ENCODE measurements at places on chromosomes 5 and 9. TPM values are rescaled to one million over a fixed set of nuclear protein-coding genes. Genes with fewer than 3 reads are reported as not detected.

GRCh38 chr9:76366275-76366674 is 28.0 kb downstream of the RFK start:
- no peak overlapping the region for H3K4me3 ChIP-seq
- H3K27me3 ChIP-seq: no peaks in the 10 kb centered on the region
- peaks cover 9% of the 10 kb centered on the region for H3K4me1 ChIP-seq

GRCh38 chr9:130142056-130142455 is 30.1 kb upstream of the NCS1 start:
- ATAC-seq: no peak
- H3K27ac ChIP-seq: no peak overlapping the region
- H3K27me3 ChIP-seq: no peaks in the 10 kb centered on the region
- no peak overlapping the region for H3K4me3 ChIP-seq
- no peaks in the 10 kb centered on the region for H3K4me1 ChIP-seq

DNA sequence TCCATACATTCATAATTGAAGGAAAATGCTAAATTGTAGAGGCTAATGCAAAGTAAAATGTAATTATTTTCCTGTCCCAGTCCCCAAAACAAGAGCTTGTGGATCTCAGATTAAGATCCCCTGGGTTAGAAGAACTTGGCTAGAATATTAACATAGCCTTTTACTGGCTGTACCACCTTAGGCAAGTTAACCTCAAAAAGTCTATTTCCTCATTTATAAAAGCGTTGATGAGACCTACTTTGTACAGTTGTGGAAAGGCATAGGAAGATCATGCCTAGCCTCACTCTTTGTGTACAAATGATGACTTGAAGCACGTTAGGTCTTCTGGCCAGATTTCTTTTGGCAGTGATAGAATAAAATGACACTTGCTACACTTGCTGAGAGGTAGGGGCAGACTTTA is 97.2 kb downstream of the F2RL2 start:
- H3K27me3 ChIP-seq: no peaks in the 10 kb centered on the region
- ATAC-seq: no peak
- no peak overlapping the region for H3K27ac ChIP-seq
- H3K36me3 ChIP-seq: no peaks in the 10 kb centered on the region
- no peak overlapping the region for H3K4me3 ChIP-seq

- H3K27me3 ChIP-seq: peaks cover 16% of the 10 kb centered on the region
- H3K4me1 ChIP-seq: no peaks in the 10 kb centered on the region
- no peak overlapping the region for H3K27ac ChIP-seq
- no peak for ATAC-seq
These were observed 27.0 kb upstream of the ZNF354B start for GRCh38 chr5:178832618-178833201.

GRCh38 chr5:67795781-67796477 is 419.6 kb upstream of the PIK3R1 start:
- no peak for ATAC-seq
- H3K27me3 ChIP-seq: no peaks in the 10 kb centered on the region
- no peak overlapping the region for H3K4me3 ChIP-seq
- H3K27ac ChIP-seq: no peak overlapping the region
- no peaks in the 10 kb centered on the region for H3K36me3 ChIP-seq

STPG3 gene
- not detected for total RNA-seq

DNA sequence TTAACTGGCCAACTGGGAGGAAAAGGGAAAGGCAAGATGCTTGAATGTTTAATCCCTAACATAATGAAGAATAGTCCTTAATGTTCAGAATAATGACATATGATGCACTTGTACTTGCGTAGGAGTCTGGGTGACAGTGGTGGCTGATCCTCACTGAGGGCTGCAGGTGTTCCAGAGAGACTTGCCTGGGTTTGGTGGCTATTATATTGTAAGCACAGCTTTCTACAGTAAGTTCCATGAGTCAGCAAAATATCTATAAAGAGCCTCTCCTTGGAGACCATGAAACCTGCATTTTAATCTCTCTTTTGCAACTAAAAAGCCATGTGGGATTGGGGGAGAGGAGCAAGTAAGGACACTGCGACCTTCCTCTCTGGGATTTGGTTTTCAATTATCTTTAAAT is 1.9 kb upstream of the NPR2 start:
- no peak overlapping the region for H3K4me3 ChIP-seq
- no peaks in the 10 kb centered on the region for H3K27me3 ChIP-seq
- H3K36me3 ChIP-seq: no peaks in the 10 kb centered on the region
- H3K27ac ChIP-seq: no peak overlapping the region
- peaks cover 27% of the 10 kb centered on the region for H3K4me1 ChIP-seq

ZNF454 gene
- total RNA-seq: 1.3 TPM

- H3K36me3 ChIP-seq: no peaks in the 10 kb centered on the region
- H3K27ac ChIP-seq: no peak overlapping the region
- ATAC-seq: no peak
These were observed 73.9 kb downstream of the PRELID2 start for GRCh38 chr5:145761254-145761653.

GRCh38 chr9:79877943-79878602 is 306.3 kb downstream of the TLE4 start:
- no peak for ATAC-seq
- H3K36me3 ChIP-seq: no peaks in the 10 kb centered on the region
- H3K4me1 ChIP-seq: no peaks in the 10 kb centered on the region
- no peaks in the 10 kb centered on the region for H3K27me3 ChIP-seq

LEAP2 gene
- total RNA-seq: 1.9 TPM

WDR41 gene
- total RNA-seq: 23.2 TPM

DNA sequence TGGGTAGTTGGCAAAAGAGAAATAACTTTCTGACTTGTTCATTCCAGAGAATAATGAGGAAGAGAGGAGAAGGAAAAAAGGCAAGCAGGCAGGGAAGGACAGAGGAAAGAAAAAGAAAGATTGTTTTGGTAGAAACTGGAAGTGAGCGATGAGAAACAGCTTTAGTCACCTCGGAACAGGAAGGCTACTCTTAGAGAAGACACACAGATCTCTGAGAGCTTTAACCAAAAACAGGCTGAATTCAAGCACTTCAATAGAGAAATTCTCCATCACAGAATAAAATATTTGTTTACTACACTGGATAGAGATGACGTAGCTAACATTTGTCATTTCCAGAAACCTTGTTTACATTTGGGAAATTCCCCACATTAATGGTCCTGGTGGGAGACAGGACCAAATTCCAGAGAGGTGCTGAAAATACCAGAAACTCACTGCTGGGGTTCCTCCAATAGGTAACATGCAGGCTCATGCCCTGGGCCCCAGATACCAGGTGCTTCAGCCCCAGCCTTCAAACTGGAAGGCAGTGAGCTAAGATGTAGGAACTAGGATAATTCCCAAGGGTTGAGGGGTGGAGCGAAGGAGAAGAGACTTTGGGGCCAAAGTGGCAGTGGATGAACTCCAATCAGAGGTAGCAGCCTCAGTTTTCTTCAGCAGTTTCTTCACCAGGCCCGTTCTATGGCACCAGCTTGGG is 227.7 kb upstream of the GRAMD2B start:
- no peaks in the 10 kb centered on the region for H3K4me1 ChIP-seq
- no peak for ATAC-seq
- H3K36me3 ChIP-seq: no peaks in the 10 kb centered on the region

- H3K4me1 ChIP-seq: no peaks in the 10 kb centered on the region
- H3K27ac ChIP-seq: no peak overlapping the region
- H3K36me3 ChIP-seq: no peaks in the 10 kb centered on the region
- H3K4me3 ChIP-seq: no peak overlapping the region
- no peak for ATAC-seq
These were observed 189.1 kb upstream of the ANKRD55 start for GRCh38 chr5:56422076-56422762.

NDOR1 gene
- total RNA-seq: 5.8 TPM

- no peaks in the 10 kb centered on the region for H3K36me3 ChIP-seq
- no peaks in the 10 kb centered on the region for H3K27me3 ChIP-seq
These were observed 224.8 kb upstream of the SEMA6A start for GRCh38 chr5:116799401-116799800.

All from gastroesophageal sphincter (tissue), 4 donors.